ENCODE measurements at places on chromosomes 4 and X.
A peak's percentile ranks its signal among the peaks of the same experiment; 100 is the strongest.

- no peak for DNase-seq
These were observed 188.7 kb downstream of the AFAP1 start for GRCh38 chr4:7750972-7751371.

- no peak for DNase-seq
These were observed 193.0 kb upstream of the LCORL start for GRCh38 chr4:18214411-18215055.

GRCh38 chr4:167469436-167469835, 235.1 kb upstream of the SPOCK3 start:
- no peak for DNase-seq

DNA sequence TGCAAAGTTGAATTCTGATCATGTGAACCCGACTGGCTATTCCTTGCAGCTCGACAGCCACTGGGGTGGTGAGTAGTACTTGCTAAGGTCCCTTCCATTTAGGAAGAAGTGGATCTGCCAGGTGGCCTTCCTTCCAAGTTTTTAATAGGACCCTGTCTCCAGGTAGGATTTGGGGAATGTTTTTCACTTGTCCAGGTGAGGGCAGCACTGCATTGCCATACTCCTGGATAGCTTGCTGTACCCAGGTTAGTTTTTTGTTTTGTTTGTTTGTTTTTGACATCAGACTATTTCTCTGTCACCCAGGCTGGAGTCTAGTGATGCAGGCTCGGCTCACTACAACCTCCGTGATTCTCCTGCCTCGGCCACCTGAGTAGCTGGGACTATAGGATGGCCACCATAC, 29.8 kb downstream of the SAGE1 start:
- DNase-seq = no peak

- no peak for DNase-seq
These were observed at the start of gene AGTR2 for GRCh38 chrX:116170511-116170910. Gene AGTR2, plus strand, starts transcription at chrX:116170744. Its CDS starts 1,537 bp downstream, at chrX:116172281.

DNA sequence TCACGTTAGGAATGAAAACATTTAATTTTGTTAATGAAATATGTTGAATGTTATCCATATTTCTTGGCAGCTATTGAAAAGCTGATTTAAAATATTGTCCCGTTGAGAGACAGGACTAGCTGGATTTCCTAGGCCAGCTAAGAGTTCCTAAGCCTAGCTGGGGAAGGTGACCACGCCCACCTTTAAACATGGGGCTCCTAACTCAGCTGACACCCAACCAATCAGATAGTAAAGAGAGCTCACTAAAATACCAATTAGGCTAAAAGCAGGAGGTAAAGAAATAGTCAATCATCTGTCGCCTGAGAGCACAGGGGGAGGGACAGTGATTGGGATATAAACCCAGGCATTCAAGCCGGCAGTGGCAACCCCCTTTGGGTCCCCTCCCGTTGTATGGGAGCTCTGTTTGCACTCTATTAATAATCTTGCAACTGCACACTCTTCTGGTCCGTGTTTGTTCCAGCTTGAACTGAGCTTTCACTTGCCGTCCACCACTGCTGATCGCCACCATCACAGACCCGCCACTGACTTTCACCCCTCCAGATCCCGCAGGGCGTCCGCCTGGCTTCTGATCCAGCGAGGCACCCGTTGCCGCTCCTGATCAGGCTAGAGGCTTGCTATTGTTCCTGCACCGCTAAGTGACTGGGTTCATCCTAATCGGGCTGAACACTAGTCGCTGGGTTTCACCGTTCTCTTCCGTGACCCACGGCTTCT, 308.9 kb downstream of the GLUD2 start:
- DNase-seq = no peak

DNA sequence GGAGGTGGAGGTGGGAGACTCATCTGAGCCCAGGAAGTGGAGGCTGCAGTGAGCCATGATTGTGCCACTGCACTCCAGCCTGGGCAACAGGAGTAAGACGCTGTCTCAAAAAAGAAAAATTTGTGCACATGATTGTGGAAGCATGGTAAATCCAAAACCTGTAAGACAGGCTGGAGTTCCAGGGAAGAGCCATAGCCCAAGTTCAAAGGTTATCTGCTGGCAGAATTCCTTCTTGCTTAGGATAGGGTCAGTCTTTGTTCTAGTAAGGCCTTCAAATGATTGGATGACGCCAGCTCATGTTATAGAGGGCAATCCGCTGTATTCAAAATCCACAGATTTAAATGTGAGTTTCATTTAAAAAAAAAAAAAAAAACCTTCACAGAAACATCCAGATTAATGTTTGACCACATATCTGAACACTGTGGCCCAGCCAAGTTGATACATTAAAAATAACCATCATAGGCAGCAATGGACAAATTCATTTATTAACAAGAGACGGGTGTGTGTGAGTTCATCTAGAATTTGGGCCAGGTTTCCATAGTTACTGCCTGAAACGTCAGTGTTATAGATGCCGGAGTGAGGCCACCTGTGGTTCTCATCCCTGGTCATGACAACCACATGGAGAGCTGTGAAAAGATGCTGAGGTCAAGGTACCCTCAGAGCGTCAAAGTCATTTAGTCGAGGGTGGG, 35.2 kb upstream of the SLC2A9 start:
- DNase-seq = no peak

- DNase-seq = peak; percentile 79
These were observed 67.0 kb downstream of the HTRA3 start for GRCh38 chr4:8336412-8337075.

- no peak for DNase-seq
These were observed 1461.7 kb downstream of the ADGRL3 start for GRCh38 chr4:62661821-62662220.

GRCh38 chrX:123859409-123859845, 426 bp upstream of the XIAP start:
- no peak for DNase-seq

- DNase-seq = no peak
These were observed 18.3 kb upstream of the RPS6KA3 start for GRCh38 chrX:20284992-20285391.

- DNase-seq = no peak
These were observed 437.6 kb upstream of the AGA start for GRCh38 chr4:177879851-177880250.

DNA sequence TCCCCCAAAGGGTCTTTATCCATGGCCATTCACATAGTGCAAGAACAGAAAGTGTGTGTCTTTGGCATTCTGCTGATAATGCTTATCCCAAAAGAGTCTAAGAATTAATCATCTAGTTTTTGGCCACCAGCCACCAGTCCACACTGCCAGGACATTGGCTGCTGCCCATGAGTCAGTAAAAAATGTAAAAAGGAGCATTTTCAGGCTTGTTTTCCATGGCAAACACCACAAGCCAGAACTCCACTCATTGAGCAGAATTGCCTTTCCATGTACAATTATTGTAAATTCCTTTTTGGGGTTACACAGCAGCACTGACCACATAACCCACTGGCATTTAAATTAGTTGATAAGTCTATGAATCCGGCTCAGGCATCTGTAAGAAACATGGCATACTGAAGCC, 89.2 kb upstream of the PRDX4 start:
- DNase-seq = no peak

GRCh38 chr4:183391204-183391603, 53.2 kb upstream of the CDKN2AIP start:
- DNase-seq = no peak

DNA sequence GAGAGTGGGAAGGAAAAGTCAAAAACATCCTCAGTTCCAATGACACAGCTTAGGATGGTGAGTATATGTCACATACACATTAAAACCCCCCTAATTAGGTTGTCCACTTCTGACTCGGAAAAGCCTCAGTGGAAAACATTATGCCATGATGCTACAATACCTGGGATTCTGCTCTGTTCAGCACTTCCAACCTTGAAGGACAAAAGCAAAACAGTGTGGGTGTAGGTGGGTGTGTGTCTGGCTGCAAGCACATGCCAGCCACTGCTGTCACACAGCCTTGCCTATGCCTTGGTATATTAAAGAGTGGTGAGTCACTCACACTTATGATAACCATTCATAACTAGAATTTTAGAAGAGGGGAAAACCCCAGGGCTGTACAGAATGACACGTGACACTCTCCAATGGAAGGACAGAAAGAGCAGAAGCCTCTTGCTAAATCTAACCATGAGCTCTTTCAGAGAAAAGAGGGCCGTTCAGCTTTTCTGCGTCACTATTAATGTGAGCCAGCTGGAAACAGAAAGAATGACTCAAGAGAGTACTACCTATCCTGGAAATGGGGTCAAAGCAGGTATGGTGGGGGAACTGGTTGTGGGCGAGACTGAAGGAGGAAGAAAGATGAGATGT, 159.6 kb downstream of the TET2 start:
- DNase-seq = no peak

DNA sequence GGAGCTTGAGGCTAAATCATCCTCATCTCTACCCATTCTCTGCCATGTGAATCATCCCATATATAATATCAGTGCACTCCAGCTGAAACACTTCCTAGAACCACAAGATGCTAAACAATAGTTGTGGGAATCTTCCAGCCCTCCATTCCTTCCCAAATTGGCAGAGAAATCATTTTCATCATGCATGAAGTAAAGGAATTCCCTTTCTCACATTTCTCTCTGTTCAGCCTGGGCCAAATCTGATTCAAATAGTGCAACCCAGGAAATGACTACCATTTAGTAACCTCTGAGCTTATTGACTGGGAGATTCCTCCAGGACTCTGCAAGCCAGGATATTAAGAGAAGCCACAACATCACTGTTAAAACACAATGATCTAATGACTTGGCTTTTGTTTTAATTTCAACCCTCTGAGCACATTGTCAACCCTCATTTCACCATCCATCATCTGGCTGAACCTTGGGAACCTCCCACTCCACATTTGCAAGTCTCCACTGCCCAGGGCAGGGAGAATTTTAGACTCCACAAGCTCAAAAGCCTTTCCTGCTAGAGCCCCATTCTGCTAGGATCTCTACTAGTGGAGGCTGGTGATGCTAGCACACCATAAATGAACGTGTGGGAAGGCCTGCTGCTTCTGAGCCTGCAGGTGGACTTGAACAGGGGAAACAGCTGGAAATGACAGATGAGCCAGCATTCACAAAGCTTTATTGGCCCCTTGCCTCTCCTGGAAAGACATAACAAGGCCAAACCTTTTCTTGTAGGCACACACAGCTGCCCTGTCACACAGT, 133.9 kb downstream of the TET2 start:
- no peak for DNase-seq

GRCh38 chrX:57741107-57741506, 61.0 kb upstream of the NLRP2B start:
- DNase-seq = no peak

Measured in CMK (cell line).